T-cell (primary cell): ENCODE measurements at places on chromosomes 7 and 10. TPM values are rescaled to one million over a fixed set of nuclear protein-coding genes. Genes with fewer than 3 reads are reported as not detected.

GRCh38 chr10:100128951-100129350, 47.3 kb upstream of the CPN1 start:
- no peak for DNase-seq

DNA sequence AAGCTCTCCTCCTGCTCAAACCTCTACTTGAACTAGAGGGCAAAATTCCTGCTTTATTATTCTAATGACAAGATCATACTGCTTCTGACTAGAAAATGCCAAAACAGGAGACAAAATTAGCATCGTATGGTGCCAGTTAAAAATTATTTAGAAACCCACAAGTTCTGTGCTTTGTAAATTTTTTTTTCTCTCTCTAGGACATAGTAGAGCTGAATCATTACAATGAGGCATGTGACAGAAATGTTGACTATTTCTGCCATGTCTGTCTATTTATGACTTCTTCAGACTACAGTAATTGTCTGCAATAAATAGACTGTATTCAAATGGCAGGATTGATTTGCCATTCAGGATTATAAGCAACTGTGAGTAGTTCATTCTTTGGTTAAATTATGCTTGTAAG, 335.8 kb downstream of the PRPF18 start:
- no peak for DNase-seq

DNA sequence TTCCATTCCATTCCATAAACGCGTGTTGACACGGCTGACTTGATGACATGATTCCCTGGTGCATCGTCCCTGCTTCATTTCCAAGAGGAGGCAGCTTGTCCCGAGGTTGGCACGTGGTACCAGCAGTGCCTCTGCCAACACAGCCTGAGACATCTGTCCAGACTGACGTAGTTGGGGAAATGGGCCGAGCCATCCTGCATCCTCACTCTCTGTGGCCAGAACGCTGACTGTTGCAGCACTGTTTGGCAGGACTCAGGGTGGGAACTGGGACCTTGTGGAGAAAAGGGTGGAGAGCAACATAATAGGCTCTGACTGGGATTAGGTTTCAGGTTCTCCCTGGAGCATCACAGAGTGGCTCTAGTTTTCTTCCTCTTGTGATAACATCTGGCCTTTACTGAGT, 118.6 kb upstream of the BTBD16 start:
- no peak for DNase-seq

IFIT2 gene
- 6.4 TPM for total RNA-seq

- DNase-seq: no peak
Measured at GRCh38 chr7:77476871-77477270, 60.2 kb upstream of the PTPN12 start.

DNA sequence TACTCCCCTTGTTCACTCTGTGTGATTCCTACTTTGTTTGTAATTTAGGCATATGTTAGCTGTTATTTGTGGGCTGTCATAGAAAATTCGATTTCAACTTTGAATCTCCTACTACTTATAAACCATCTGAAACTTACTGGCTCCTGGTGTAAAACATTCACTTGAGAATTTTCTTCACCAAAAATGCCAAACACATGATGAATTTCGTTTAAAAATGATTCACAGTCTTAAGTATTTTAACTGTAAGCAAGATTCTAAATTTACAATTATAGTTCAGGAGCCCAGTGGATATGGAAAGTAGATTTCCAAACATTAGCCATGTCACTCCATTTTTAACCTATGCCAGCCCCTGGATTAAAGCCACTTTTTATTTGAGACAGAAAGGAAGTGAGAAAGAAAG, 3.1 kb downstream of the CPED1 start:
- DNase-seq: no peak

GRCh38 chr10:80498833-80499741, 38.6 kb upstream of the SH2D4B start:
- no peak for DNase-seq

PTPN12 gene
- total RNA-seq: 20.1 TPM

- DNase-seq: no peak
Measured at GRCh38 chr10:59064759-59065539, 111.5 kb upstream of the PHYHIPL start.

EBF3 gene
- not detected for total RNA-seq
